ENCODE measurements at places on chromosomes 11 and 22.

DNA sequence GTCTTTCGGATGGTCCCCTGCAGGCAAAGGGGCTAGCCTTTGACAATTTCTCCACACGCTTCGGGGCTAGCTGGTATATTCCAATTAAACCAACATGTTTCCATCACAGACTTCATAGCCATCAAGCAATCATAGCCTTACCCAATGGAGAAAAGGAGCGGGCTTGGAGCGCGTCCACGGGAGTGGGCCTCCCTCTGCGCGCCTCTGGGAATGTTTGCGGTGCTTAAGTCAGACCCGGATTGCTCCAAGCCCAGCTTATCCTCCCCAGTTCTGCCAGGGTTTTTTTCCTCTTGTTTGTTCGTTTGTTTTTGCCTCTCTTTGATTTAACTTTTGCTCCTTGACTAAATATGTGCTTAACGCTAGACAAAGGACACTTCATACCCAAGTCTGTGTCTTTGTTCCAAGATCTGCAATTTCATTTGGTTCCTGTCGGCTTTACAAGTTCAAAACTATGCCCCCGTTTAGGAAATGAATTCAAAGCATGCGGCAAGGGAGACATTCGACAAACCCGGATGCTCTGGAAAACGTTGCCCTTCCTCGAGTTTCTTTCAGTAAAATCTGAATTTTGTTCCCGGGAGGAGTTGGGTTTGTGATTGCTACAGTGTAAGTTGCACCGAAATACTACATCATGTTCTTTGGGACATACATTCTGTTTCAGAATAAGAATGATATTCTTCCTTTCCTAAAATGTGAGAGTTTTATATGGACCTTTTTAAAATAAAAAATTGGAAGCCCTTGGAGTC lies 1.0 kb upstream of the GLB1L2 start:
- DNase-seq = no peak

DNA sequence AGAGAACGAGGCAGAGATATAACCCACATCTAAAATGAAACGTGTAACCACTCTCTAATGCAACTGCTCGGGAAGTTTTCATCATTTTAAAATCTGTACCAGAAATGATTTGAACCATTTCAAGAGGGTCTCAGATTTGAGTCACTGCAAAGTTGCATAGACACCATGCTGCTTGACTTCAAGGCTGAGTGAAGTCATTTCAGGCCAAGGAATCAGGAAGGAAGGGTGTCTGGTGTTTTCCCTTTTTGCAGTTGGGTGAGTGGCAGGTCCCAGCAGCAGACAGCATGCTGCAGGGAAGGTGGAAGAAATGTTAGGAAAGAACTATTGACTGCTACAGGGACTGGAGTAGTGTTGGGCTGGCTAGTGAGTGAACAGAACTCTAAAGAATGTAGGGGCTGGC lies 16.5 kb downstream of the TANGO2 start:
- no peak for DNase-seq

- no peak for DNase-seq
Observed at GRCh38 chr11:125082611-125083311, 19.7 kb downstream of the SLC37A2 start.

- no peak for DNase-seq
Observed at GRCh38 chr11:114166897-114167323, 107.4 kb downstream of the ZBTB16 start.

DNA sequence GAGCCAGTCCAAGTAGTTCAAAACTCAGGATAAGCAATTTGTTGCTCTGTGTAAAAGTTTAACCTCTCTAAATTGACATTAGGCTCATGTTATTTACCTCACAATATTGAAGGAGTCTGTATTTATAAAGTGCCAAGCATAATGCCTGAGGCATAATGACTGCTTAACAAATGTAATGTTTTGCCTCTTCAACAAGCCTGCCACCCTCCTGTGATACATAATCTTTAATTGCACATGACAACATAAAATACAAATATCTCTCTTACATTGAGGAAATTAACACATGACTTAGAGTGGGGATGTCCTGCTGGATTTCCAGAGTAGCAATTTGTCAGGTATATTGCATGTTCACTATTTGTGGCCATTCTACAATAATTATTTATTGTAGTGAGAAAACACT lies 469.2 kb upstream of the ANO5 start:
- DNase-seq = no peak

GRCh38 chr22:30170129-30170528 lies 76.4 kb downstream of the LIF start:
- DNase-seq = no peak

DNA sequence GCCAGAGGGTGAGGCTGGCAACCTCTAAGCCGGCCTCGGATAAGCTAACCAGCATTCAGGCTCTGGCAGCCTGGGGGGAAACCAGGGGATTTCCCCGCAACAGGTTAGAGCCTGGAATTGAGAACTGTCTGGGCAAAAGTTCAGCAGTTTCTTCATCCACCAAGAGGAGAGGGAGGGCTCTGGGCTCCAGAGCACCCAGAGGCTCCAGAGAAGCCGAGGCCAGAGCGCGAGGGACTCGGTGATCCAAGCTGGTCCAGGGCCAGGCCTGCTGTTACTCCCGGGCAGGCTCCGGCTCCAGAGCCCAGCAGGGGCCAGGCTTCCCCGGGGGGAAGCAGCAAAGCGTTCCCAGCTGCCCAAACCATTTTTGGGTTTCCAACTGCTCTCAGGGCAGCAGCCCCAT lies 13.3 kb upstream of the SH3BP1 start:
- DNase-seq = no peak

DNA sequence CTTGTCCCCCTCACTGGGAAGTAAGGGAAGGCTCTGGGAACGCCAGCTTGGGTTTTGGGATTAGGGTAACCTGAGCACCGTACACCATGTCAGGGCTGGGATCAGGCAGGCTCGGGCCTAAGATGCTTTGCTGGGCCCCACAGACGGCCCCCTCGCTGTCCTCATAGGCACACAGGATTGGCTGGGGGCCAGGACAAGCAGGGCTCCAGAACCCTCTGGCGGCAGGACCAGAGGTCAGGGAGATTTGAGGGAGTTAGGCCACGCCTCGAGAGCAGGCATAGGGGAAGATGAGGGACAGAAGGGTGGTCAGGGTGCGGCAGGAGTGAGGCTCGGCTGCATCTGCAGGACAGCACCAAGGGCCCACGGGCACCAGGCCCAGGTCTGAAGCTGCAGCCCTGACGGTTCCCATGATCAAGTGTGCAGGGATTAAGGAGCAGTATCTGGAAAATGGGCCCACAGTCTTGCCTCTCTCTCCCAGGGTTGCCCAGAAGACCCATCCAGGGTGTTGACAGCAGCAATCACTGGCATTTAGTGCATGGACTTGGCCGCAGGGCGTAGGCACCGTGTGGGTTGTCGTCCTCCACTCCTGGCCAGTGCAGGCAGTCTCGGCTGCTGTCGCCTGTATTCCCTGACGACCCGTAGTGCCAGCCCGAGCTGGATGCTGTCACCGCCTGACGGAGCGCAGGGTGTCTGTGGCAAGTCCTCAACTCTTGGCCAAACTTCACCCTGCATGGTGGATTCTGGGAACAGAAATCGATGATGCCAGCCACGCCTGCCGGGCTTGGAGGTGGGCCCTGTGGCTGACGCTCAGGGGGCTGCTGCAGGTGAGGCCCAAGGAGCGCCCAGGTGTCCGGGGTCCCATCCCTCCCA lies 15.7 kb upstream of the GNB1L start:
- DNase-seq = no peak

- DNase-seq = no peak
Observed at GRCh38 chr11:112882494-112883381, 78.5 kb upstream of the NCAM1 start.

DNA sequence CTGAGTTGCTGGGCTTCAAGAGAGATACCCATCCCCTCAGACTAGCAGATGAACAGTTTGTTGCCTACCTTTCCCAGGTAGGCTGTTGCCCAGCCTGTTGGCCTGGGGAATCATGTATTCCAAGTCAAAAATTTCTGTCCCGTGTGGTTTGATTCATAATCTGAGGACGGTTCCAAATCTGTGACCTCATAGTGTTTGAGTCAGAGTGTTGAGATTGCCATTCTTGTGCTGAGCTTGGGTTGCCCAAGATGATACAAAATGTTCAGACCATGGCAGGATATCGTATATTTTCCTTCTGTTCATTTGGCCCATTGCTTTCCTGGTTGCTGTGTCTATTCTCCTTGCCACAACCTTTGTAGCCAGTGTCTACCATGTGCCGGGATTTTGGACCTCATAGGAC lies 64.3 kb downstream of the CYB5R2 start:
- no peak for DNase-seq

DNA sequence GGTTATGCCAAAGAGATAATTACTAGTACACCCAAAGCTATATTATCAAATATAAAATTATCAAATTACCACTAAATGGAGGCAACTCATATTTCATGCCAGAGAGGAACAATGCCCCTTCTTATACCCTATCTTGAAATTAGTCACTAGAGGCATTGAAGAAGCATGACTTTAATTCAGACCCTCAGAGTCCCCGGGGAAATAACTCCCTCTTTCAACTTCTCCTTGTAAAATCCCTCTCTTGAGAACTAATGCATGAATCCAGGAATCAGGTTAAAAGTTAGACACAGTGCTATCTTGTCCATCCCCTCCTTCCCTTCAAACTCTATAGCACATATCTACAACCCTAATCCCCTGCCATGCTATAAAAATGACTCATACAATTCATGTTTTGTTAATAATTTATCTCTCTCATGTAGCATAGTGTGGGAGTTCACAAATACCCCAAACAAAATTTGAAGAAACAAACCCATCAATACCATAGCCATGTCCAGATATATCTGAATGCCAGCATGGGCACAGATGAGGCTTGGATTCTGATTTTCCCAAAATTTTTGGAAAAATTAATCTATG lies 665.4 kb downstream of the KCNA4 start:
- no peak for DNase-seq

DNA sequence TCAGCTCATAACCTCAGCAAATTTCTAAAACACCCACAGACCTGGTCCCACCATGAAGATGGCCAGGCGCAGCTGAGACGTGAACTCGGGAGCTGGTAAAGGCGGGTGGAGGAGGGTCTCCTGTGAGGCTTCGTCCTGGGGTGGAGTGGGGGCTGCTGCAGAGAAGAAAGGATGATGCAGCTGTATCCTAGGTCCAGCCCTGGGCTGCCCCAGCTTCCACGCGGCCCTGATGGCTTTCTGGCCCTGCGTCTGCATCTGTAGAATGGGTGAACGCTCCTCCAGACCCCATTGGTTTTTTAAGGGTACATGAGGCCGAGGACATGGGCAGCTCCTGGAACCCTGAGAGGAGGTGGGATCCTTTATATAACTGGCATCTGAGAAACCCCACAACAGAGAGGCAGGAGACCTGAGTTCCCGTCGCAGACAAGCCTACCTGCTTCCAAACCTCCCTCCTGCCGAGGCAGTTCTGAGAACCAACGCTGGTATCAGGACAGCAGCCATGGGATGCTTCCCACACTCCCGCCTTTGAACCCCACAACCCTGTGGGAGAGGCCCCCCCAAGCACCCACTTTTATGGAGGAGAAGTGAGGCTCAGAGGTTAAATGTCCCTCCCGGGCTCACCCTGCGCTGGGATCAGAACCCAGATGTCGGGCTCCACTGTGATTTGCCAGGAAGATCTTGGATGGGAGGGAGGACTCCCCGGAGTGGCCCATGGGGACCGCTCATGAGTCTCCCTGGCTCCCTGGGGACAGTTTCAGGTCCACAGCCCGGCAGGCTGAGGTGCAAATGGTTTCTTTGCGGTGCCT lies 55.2 kb upstream of the FGF3 start:
- no peak for DNase-seq

GRCh38 chr11:78365381-78365792 lies 52.2 kb downstream of the GAB2 start:
- no peak for DNase-seq

- DNase-seq = no peak
Observed at GRCh38 chr22:36339171-36340065, 48.3 kb downstream of the MYH9 start.

DNA sequence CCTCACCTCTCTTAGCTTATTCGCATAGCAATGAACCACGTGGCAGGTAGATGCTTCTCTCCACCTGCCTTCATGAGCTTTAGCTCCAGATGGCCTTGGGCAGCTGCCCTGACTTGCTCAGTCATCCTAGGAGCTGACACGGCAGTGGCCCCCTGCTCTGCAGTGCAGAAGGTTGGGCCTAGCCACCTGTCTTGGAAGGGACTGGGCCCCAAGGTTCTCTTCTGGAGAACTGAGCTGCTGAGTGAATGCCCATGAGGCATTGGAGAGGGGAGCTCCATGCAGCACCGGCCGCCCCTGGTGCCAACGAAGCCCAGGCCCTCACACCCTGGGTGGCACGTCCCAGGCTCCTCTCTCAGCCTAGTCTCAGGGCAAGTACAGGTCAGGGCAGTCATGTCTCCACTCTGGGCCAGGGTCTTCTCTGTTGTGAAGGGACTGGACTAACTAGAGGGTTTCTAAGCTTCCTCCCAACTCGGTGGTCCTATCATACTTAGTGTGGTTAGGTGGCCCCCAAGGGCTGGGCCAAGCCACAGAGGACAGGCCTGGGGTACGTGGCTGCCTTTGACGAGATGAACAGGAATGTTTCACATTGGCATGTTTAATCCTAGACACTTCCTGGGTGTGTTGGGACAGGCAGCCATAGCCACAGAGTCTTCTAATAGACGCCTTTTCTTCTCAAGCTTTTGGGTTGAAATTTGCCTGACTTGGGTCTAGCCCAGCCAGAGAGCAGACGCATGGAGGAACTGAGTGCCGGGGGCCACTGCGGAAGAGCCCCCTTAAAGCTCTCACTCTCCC lies 47.9 kb downstream of the ALX4 start:
- DNase-seq = no peak

DNA sequence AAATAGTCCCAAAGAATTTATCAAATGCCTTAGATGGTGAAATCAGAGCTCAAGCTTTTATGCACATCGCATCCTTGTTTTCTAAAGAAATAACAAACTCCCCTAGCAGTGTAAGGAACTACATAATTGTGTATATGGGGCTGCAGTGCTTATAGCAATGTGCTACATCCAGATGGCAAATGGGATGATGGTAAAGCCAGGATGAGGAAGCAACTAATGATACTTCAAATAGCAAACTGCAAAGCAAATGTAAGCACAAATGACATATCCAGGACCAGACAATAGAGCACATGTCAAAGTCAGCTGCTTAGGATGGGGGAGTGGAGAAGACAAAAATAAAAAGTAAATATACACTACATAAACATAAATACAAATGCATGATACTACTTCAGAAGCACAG lies 425.9 kb downstream of the OPCML start:
- DNase-seq = no peak

GRCh38 chr22:50261615-50262459 lies at the start of gene MAPK12:
Gene MAPK12, minus strand, starts transcription at chr22:50261683. Its CDS starts 174 bp downstream, at chr22:50261509.
- DNase-seq = no peak

- no peak for DNase-seq
Observed at GRCh38 chr11:68358416-68358815, 46.0 kb downstream of the LRP5 start.

DNA sequence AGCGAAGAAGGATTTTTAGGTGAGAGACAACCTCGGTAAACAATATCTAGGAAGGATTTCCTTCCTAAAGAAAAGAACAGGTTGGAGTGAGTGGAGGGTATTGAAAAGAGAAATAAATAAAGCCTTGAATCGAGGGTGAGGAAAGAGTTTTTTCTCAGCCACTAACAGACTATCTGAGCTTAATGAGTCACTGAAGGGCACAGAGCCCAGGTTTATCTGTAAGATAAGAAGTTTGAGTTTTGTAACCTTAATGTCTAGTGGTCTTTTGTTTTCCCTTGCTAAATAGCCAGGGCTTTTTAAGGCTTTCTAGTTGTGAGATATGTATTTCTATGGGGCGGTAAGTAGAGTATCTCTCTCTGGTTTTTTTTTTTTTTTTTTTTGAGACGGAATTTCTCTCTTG lies 394.5 kb upstream of the KIRREL3 start:
- no peak for DNase-seq
